ENCODE measurements at places on chromosomes 11 and 22. TPM values are rescaled to one million over a fixed set of nuclear protein-coding genes. Genes with fewer than 3 reads are reported as not detected.

Gene SLC6A5
- not detected for total RNA-seq

Gene LDLRAD3
- total RNA-seq, result 19.2 TPM

Gene PAMR1
- total RNA-seq, result 55.3 TPM

Gene HYLS1
- total RNA-seq, result 7.9 TPM

Gene RFPL3
- not detected for total RNA-seq
